NCI-H2171 treated with DMSO at 0.1 percent for 48 hours (cell line): ENCODE measurements at places on chromosomes 7 and 10.

- DNase-seq: no peak
These were observed 34.8 kb upstream of the SDK1 start for GRCh38 chr7:3266240-3266639.

DNA sequence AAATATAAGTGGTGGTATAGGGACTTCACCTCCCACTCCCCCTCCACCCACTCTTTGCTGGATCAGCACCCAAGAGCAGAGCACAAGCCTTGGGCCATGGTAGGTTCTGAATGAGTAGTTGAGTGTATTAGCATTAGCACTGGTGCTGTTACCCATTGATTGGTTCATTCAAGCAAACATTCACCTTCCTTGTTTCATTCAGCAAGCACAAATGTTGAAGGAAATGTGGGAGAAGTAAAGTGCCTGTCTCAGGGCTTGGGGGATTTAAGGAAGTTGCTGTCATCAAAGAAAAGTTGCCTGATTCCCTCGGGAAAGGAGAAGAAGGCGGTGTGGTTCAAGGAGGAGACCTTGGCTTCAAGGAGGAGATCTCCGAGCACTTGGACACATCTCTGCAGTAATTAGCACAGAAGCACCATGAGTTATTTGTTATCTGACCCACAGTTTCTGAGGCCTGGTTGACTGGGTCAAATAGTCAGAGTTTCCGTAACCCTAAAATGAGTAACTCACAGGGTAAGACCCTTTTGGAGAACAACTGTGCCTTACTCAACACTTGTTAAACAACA lies 17.3 kb downstream of the IL2RA start:
- DNase-seq: no peak

- no peak for DNase-seq
These were observed 393 bp downstream of the ZNF467 start for GRCh38 chr7:149772956-149773434.

DNA sequence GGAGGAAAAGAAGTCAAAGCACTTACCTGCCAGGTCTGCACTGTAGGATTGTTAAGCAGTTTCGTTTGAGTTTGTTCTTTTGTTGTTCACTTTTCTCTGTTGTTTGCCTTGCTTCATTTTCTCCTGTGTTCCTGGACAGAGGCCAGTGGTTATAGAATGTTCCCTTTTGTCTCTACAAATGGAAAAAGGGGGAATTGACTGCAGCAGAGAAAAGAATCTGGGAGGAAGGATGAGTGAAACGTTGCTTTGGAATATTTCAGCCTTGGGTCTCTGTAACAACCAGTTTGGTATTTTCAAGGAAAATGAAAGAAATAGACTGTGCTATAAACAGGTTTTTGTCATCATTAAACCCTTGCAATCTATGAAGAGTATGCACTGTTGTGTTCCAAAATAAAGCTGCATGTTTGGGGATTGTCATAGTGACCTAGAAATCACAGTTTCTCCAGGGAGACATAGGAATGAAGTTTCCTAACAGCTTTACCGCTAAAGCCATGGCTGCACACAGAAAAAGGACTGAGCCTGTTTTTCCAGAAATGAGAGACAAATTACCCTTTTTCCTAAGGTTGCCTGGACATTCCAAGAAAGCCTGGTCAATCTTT lies 60.8 kb upstream of the HABP2 start:
- no peak for DNase-seq

DNA sequence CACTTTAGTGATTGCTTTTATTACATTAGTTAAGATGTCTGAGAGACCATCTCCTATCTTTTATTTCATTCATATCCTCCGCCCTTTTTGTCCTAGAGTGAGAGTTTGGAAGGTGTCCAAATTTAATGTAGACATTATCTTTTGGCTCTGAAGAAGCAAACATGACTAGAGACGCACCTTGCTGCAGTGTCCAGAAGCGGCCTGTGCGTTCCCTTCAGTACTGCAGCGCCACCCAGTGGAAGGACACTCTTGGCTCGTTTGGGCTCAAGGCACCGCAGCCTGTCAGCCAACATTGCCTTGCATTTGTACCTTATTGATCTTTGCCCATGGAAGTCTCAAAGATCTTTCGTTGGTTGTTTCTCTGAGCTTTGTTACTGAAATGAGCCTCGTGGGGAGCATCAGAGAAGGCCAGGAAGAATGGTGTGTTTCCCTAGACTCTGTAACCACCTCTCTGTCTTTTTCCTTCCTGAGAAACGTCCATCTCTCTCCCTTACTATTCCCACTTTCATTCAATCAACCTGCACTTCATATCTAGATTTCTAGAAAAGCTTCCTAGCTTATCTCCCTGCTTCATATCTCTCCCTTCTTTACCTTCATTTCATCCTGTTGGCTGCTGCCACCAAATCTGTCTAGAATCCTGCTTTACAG lies 10.4 kb upstream of the CLCN1 start:
- no peak for DNase-seq

GRCh38 chr10:90738885-90739284 lies 119.0 kb downstream of the HTR7 start:
- peak; percentile 74 for DNase-seq

- no peak for DNase-seq
These were observed 96.5 kb downstream of the NRF1 start for GRCh38 chr7:129707910-129708499.

- DNase-seq: no peak
These were observed 65.3 kb downstream of the HGF start for GRCh38 chr7:81704595-81704994.
